ENCODE measurements at places on chromosomes 6 and 20.

DNA sequence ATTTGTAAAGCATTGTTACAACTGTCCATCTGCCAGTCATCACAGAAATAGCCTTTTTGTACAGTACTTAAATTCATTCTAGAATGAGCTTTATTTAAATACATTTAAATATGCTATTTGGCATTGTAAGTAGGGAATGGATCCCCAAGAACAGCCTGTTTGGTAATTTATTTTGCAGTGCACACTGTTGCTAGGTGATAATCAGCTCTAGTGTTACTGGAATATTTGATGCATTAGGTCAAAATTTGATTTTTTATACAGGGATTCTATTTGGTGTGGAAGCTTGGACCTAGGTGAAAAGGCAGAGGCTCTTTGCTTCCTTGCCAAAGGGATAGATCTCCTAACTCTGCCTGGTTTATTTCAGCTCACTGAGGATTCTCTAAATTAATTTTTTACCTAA is 593.7 kb downstream of the EPM2A start:
- no peak for DNase-seq

DNA sequence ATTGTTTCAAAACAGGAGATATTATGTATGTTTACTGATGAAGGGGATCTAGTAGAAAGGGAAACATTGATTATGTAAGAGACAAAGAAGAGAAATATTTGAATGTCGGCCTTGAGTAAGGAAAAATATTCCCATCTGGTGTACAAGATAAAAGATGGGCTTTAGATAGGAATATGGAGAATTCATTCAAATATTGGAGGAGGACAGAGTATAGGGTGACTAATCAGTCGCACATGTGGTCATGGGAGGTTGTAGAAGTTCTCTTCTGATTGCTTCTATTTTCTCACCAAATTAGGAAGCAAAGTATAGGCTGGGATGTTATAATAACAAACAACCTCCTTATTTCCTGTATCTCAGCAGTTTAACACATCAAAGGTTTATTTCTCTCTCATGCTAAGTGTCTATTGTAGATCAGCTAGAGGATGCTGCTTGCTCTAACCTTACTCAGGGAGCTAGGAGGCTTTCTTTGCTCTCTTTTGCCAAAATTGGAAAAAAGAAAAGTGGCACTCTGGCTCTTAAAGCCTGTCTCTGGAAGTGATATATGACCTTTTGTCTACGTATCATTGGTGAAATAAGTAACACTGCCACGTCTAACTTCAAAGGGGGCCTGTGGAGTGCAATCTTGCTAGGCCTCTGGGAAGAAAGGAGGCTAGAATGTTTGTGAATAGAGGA is 1.2 kb upstream of the HDDC2 start:
- DNase-seq: no peak

DNA sequence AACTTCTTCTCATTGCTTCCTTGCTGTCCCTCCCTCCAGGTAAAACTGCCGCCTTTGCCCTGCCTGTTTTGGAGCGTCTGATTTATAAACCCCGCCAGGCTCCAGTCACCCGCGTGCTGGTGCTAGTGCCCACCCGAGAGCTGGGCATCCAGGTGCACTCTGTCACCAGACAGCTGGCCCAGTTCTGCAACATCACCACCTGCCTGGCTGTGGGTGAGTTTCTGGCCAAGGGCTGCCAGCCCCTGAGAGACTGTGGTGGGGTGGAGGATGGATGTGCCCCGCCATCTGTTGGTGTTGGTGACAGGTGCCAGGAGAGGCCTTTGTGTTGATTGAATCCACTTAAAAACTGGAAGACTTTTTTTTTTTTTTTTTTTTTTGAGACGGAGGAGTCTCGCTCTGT is 9.5 kb downstream of the DDX27 start:
- DNase-seq: no peak

- no peak for DNase-seq
Measured at GRCh38 chr6:55734256-55734655, 141.1 kb downstream of the BMP5 start.

- DNase-seq: no peak
Measured at GRCh38 chr20:57301026-57301425, 28.6 kb upstream of the SPO11 start.

DNA sequence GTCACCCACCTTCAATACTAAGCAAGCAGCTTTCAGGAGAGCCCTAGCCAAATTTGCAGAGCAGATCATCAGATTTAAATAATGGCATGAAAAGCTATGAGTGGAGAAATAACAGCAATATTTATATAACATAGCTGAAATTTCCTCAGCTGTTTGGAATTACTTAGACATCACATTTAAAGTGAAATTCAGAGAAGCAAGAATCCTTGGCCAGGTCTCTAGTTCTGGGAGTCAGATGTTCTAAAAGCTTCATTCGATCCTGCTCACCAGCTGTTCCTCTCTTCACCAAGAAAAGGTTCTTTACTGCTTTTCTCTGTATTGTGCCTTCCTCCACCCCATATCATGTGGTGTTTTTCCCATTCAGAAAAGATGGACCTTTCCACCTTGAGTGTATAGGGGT is 152.3 kb upstream of the JAG1 start:
- no peak for DNase-seq

DNA sequence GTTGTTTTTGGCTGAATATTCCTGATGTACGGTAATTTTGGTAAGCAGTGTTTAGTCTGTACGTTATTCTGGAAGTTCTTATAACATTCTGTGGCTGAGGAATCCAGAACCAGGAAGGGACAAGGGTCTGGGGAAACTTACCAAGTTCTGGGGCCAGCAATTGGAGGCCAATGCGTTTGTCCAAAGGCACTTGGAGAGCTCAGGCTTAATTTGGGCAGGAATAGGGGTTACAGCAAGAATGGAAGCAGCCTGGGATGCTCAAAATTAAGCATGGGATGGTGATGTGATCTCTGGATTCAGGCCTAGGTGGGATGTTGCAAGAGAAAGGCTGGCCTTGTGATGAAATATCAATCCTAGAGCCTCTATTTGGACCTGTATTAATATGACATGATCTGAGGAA is 235.2 kb upstream of the NOX3 start:
- DNase-seq: no peak

- DNase-seq: no peak
Measured at GRCh38 chr6:53124131-53124800, 24.4 kb downstream of the GCM1 start.

DNA sequence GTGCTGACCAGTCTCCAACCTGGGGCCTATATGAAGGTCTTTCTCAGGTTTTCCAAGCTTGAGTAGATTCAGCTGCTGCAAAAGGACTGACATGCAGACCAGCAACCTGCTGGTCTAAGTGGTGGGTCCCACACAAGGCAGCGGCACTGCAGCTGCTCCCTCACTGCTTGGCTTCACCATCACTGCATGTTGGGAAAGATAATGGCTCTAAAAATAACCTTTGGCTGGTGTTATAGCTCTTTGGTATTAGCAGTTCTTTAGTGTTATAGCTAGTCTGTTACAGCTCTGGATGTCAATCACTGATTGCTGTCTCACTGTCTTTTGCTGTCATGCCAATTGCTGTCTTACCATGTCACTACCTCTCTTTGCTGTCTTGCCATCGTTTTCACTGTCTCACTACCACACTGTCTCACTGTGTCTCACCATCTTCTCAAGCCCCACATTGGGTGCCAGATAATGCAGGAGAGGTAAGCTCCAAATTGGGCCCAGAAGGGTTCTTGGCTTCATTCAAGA is 726.4 kb downstream of the TENT5A start:
- no peak for DNase-seq

- DNase-seq: no peak
Measured at GRCh38 chr6:44119704-44120262, 7.5 kb downstream of the MRPL14 start.

DNA sequence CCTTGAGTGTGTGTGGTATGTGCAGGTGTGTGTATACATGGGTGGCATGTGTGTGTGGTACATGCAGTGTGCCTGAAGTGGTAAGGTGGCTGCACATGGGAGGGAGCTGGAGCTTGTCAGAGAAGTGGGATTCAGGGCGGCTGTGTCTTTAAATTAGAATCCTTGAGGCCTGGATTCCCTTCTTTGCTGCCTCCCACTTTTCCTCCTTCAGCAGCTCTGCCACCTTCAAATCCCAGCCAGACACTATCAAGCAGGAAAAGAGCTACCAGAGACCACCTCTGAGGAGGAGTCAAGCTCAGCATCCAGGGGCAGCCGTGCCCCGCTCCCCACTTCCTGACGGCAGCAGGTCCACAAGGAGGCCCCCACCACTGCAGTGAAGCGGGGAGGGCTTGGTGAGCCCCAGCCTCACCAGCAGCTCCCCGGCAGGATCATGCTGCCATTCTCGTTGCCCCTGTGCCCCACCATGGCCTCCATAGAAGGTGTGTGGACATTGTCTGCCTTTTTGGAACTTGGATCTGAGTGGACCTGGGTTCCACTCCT is 131.0 kb upstream of the MLN start:
- no peak for DNase-seq

DNA sequence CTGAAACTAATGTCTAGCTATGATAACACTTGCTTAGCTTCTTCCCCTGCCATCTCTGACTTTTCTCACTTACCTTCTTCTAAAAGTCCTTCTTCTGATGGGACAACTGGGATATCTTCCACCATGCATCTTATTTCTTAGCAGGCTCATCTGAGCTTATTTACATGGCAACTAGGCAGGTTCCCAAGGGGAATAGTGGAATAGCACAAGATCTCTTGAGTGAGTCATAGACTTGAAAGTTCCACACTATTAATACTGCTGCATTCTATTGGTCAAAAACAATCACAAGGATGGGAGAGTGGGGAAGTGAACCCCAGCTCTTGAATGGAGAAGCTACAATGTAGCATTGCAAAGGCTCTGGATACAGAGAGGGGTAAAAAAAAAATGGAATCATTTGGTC is 142.1 kb downstream of the HAO1 start:
- no peak for DNase-seq

DNA sequence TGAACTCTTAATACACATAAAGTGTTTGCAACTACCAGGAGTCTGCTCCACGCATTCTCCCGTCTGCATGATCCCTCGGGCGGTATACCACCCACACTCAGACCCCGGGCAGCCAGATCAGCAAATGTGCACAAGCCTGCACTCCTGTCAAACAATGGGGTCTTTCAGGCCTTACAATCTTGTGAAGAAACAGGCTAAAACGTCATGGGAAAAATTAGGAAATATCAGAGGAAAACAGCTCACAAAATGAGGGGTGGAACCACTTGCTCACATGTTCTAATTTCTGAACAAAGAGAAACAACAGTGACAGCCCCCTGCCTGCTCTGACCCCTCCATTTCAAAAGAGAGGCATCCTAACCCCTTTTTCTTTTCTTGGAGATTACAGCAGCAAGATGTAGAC is 69.4 kb downstream of the BACH2 start:
- no peak for DNase-seq

- peak; percentile 59 for DNase-seq
Measured at GRCh38 chr6:15491255-15491985, 171.4 kb downstream of the DTNBP1 start.

DNA sequence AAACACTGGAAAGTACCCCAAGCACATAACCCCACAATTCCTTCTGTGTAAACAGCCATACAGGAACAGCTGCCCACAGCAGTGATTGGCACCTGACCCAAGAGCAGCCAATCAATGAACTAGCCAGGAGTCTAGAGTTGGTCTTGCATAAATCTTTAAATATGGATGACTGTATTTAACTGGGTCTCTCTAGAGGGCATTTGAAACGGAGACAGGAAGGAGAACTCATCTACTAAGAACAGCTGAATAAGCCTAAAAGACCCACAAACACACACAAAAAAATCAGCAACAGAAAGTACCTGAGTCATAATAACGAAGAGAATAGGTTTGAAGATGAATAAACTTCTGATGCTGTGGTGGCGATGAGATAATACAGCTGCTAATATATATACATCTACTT is 49.0 kb upstream of the ASF1A start:
- no peak for DNase-seq

DNA sequence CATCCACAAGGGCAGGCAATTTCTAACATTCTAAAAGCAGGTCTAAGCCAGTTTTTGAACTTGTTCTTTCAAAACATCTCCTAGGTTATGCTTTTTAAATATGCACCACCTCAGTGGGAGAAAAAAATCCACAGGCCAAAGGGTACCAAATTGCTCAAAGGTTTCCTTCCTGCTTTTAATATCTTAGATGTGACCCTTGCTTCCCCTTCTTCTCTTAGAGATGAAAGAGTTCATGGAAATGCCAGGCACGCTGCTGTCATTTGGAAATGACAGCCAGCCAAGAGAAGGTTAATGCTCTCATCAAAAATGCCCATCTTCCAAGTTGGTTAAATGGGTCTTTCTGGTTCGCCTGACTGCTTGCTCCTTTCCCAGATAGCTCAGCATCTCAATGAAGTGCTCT is 497.1 kb downstream of the CD83 start:
- no peak for DNase-seq

DNA sequence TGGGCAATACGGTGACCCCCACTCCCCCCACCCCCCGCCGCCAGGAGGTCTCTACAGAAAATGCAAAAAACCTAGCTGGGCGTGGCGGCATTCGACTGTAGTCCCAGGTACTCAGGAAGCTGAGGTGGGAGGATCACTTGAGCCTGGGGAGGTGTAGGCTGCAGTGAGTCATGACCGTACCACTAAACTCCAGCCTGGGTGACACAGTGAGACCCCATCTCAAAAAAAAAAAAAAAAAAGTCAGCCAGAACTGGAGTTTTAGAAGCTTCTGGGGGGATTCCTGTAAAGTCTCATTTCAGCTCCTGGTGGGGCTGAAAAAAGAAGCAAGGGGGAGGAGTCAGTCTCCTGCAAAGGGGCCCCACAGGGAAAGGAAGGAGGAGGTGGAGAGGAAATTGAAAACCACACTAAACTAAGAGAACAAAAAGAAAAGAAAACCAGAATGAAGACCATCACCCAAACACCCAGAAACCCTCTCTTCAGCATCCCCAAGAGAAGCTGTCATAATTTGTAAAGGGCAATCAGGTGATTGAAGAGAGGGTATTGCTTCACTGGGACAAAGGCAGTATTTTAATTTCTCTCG is 50.4 kb downstream of the NOL4L start:
- no peak for DNase-seq

- no peak for DNase-seq
Measured at GRCh38 chr20:32544893-32545840, 40.0 kb downstream of the NOL4L start.

DNA sequence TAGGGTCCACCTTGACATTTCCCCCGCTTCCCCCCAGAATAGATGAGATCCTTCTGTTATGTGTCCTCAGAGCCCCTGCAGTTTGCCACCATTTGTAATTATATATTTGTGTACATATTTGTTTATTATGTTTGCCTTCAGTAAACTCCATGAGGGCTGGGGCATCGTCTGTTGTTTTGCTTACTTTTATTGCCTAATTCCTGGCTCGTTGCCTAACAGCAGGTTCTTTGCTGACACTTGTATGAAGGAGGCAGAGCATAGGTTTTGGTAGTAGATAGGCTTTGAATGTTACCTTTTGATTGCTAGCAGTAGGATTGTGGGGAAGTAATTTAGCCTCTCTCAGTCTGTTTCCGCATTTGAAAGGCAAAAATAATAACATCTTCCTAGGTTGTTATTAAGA is 9.9 kb downstream of the MAP3K4 start:
- no peak for DNase-seq

DNA sequence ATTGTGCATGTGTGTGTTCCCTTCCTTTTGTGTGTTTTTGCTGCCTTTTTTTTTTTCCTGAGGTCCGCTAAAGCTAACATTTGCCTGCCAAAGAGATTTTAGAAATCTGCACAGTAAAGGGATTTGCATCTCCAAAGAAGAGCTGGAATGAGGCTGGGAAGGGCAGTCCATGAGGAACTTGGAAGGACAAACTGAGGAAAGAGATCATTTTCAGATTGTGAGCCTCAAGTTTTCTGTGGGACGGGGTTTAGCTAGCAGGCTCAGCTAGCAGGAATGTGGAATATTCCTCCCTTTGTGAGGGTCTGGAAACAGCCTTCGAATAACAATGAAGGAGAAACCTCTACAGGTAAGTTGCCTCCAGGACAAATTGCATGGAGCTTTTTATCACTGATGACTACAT is 3.8 kb downstream of the INSM1 start:
- DNase-seq: no peak

- DNase-seq: no peak
Measured at GRCh38 chr20:18686696-18687095, 98.8 kb downstream of the DTD1 start.
